ENCODE measurements at places on chromosomes 12 and 14. TPM values are rescaled to one million over a fixed set of nuclear protein-coding genes. Genes with fewer than 3 reads are reported as not detected.
A peak's percentile ranks its signal among the peaks of the same experiment; 100 is the strongest.

Gene DRAM1
- 6.4 TPM for total RNA-seq

Gene B4GALNT3
- total RNA-seq, result 143 TPM

Gene NR1H4
- total RNA-seq, result 30.5 TPM

Gene SPIC
- total RNA-seq, result 0.39 TPM

Gene PZP
- total RNA-seq, result 0.12 TPM

Gene CCDC175
- 0.79 TPM for total RNA-seq

Gene ALDH2
- 399 TPM for total RNA-seq

DNA sequence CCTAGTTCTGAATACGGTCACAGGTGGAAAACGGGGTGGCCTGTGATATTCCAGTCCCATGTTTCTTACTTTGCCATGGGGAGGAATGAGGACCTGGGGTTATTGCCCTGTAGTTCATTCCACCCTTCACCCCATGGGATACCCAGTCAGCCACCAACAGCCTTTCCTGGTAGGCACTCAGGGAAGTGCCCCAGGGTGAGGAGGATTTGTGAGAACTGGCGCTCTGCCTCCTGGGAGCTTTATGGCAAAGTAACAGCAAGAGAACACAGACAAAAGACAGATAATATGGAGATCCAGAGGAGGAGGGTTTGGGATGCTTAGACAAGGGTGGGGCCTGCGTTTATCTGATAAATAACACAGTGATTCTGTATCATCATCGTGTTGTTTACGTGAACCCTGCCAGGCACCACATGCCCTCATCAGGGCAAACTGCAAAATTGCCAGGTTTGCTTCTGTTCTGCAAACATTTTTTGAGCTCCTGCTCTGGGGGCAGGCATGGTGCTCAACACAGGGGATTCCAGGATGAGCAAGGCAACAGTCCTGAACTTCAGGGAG is 223.5 kb downstream of the SLC41A2 start:
- no peak for DNase-seq

DNA sequence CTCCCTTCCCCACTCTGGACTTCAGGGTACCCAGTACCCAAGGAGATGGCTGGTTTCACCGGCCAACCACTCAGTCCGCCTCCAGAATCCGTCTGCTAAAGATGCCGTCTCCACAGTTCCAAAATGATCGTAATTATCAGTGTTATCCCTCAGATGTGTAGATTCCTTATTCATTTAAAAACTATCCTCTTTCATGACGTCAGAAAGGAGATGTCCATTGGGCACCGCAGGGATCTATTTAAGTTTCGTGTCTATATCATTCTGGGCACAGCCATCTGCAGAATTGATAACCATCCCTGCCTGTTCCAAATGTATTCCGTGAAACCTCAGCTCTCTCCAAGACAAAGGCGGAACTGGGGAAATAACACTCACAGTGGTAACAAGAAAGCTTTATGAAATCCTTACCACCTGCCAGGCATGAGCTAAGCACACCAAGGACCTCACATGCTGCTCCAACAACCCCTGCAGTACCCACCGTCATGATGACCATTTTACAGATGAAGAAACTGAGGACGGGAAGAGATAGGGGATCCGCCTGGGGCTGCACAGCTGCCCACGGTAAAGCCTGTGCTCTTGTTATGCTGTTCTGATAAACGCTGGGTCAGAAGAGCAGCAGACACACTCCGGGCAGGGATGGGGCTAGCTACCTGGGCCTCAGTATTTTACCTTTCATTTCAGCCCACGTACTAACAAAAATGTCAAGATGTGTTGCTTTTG is 90.0 kb downstream of the BCL11B start:
- DNase-seq, result no peak

DNA sequence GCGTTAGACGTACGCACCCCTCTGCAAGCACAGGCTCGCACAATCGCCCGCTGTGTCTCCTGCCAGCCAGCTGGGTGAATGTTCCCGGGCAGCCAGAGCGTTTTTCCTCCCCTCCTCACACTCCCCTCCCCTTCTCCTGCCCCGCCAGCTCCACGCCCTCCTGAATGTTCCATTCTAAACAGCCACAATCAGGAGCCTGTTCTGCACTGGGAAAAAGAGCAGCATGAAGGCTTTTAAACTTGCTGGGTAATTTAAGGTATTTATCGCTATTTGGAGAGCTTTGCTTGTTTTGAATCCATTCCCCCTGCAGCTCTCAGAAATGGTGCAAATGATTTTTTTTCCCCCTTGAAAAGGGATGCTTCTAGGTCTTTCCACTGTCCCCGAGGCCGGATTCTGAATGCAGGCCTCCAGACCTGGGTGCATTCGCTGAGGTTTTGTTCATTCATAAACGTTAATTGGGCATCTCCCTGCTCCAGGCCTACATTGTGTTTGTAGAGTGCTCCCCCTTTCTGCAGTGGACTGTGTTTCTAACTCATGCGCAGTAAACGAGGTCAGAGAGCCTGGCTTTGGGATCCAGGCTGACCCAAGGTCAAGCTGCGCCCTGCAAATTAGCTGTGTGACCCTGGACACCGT is 212.5 kb downstream of the CHST11 start:
- peak; percentile 37 for DNase-seq

DNA sequence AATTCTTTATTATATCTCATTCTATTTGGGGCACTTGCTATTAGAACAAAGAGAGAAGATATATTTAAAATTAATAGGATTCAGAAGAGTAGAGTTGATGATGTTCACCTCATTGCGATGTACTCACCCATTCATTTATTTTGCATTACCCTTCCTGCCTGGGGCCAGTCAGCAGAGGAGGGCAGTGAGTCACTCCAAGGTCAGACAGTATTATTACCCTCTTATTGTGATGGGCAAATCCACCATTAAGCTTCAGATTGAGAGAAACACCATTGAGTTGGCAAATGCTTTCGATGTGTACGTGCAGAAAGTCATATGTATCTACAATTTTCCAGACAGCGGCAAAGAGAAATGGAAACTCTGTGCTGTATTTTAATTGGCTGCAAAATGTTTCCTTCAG is 134.2 kb downstream of the BICD1 start:
- no peak for DNase-seq

DNA sequence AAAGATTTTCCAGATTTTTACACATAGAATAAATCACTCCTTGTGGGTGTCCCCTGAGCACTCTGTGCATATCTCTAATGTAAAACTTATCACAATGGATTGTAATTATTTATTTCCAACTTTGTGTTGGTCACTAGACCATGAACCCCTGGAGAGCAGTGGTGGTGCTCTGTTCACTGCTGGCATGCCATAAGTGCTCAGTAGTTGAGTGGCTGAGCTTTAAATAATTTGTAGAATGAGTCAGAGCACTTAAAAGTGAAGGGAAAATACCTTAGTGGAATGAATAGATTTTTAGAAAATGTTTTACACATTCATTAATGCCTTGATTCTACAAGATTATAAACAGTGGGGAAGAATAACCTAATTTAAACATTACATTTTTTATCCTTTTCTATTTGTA is 6.3 kb downstream of the MGAT4C start:
- no peak for DNase-seq

DNA sequence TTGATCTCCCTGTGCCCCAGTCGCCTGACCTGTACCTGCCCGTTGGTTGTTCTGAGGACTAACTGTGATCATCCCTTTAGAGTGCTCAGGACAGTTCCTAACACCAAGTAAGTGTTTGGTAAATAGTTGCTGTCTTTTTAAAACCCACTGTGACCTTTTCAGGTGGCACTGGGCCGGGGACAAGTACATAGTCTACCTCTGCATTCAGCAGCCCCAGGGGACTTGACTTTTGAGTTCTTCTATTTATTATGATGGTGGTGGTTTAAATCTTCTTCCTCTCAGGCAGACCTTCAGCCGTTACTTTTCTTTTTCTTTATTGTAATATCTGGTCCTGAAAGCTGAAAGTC is 38.8 kb downstream of the EVL start:
- DNase-seq, result no peak

GRCh38 chr12:46179693-46180452 is 89.0 kb downstream of the SLC38A1 start:
- DNase-seq, result peak; percentile 39

GRCh38 chr14:83164016-83164415 is 1630.4 kb upstream of the SEL1L start:
- no peak for DNase-seq

DNA sequence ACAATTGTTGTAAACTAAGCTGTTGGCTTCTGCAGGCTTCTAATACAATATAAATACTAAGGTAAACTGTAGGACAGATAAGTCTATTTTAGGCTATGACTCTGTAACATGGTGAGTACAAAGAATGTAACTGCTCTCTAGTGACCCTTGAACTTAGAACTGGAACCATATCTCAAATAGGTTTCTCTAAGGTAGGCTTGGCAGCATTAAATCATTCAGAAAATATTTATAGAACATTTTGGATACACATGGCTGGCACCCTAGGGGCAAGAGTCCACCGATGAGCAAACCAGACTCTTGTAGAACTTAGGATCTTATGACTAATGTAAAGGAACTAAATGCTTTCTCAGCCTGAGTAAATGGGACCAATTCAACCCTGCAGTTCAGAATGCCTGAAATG is 19.4 kb upstream of the SLC25A3 start:
- peak; percentile 54 for DNase-seq

GRCh38 chr12:130994821-130995375 is 41.2 kb downstream of the ADGRD1 start:
- DNase-seq, result no peak

GRCh38 chr12:15142711-15143110 is 78.5 kb downstream of the RERG start:
- no peak for DNase-seq

DNA sequence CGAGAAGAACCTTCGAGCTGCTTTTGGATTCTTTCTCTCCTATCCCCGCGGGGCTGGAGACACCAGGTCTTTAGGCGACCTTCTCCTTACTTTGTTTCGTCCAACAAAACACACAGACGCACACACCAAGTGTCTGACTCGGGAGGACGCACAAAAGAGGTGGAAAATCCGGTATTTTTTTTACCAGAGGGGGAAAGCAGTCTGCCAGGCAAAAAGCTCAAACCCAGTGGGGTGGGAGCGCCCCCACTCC is 2.1 kb downstream of the SIX4 start:
- no peak for DNase-seq

All from left colon (tissue), 2 donors.